ENCODE measurements at places on chromosomes 2 and 18.

DNA sequence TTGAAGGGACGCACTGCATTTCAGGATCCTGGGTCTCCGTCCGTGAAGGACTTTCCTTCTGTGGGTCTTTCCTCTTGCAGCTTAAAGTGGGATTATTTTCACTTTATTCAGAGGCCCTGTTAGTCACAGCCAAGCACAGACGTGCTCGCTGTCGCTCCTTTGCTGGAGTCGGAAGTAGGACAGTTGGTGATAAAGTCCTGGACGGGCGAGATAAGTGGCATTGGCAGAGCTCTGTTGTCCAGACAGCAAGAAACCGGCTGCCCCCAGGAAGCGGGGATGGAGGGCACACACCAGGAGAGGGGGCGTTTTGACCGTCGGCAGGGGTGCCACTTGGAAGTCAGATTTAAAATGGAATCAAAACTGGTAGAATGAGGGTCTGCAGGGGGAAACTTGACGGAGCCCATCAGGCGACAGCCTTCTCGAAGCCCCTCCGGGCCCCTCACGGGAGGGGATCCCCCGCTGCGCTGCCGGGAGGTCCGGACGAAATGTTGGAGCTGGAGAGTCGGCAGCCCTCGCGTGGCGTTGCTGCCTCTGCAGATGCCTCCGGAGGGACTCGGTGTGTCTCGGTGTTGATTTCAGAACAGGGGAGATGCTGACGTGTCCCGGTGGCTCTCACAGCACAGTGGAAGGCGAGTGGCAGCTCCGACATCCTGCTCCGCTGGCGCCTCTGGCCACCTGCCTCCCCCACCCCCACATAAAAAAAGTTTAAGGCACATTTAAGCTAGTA is 124.2 kb downstream of the NFATC1 start:
- peak; percentile 61 for DNase-seq

GRCh38 chr2:46552079-46552478 is 72.7 kb downstream of the TMEM247 start:
- DNase-seq, result no peak

DNA sequence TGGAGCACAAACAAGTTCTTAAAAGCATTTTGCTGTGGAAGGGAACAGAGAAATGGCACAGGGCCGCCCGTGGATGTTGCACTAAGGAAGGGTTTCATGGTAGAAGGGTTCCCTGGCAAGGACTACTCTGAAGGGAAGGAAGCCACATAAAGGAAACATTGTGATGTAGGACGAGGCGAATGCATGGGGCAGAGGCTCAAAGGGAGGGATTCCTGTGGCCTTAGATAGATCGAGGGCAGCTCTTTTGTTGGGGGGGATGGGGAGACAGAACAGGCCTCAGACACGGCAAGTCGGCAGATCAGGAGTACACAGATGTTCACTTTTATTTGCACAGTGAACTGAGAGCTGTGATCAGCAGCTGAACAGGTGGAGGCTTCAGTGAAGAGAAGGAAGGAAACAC is 205.4 kb downstream of the SNTG2 start:
- no peak for DNase-seq

DNA sequence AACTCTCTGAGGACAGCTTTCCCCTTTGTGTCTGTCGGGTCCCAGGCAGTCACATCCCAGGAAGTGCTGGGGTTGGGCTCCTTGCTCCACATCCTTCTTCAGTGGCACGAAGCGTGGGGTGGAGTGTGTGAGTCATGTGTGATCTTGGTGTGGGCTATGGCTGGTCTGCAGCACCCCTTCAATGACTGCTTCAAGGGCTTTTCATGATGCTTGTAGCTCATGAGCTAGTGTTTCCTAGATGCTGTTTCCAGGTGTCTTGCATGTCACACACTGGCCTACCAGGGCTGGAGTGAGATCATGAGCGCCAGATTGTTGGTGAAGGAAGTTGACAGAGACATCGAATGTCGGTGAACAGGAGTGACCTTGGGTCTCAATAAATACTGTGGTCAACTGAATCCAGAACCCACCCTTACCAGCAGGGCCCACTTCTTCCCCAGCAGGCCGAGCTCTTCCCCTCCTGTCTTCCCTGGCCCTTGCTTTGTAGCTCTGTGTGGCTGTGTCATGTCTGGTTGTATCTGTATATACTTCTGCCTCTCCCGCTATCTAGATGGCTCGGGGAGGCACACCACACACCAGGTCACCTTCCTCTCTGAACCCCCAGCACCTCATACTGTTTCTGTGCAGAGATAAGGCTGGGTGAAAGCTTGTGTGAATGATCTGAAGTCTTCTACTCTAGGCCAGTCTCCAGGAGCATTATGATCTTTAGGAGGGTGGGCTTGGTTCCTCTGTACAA is 3.8 kb downstream of the C2orf92 start:
- no peak for DNase-seq

GRCh38 chr2:71791061-71791450 is 337.7 kb downstream of the DYSF start:
- no peak for DNase-seq

GRCh38 chr18:9732031-9732430 is 23.9 kb downstream of the RAB31 start:
- no peak for DNase-seq

- DNase-seq, result no peak
These were observed 302.2 kb downstream of the NDUFA10 start for GRCh38 chr2:239722760-239723470.

DNA sequence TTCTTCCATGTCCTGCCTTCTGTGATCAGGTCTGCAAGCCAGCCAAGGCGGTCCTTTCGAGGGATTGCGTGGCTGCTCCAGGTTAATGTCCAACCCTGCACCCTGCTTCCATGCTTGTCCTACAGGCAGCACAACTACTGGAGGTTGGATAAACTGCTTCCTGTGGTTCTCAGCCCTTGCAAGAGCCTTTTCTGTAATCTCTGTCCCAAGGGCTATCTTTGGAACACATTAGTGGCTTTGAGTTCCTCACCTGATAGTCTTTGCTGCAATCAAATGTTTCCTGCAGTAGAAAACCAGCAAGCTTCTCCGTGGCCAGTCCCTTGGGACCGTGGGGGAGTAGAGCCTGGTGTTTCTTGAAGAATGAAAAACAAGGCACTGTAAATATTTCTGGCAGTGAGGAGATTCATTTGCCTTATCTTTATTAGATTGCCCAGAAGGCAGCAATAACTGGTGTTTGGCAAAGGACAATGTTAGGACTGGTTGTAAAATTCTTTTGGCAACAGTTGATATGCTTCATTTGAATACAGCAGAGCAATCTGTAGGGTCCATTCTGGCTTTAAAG is 214.4 kb downstream of the FHOD3 start:
- DNase-seq, result no peak

DNA sequence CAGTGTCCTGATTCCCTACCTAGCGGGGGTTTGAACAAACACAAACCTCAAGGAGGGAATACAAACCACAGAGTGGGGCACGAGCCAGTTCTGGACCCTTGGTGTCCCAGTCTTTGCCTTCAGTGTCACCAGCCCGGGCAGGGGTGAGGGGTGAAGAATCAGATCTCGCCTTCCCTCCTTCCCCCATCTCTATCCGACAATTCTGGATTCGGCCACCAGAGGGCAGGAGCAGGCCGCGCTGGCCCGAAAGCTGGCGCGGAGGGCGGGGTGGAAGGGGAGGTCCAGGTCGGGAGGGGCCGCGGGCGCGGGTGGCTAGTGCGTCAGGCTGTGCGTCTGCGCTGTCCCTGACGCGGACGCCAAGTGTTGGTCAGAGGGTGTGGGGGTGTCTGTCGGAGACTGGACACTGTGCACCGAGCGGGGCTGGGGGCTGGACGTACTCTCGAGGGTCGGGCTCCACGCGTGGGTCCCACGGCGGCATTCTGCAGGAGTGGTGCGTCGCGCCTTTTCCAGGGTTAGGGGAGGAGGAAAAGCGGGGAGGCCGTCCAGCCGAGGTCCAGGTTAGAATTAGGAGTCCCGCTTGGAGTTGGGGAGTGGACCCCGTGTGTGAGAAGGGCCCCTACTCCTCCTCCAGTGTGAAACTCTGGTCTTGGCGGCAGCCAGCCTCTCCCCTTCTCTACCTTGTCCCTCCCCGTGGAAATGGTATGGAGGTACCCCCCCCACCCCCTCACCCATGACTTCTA is 2.9 kb upstream of the CRYBA2 start:
- DNase-seq, result peak; percentile 60

GRCh38 chr2:54981385-54981784 is 68.9 kb downstream of the RTN4 start:
- DNase-seq, result no peak

GRCh38 chr18:9570255-9570654 is 44.1 kb downstream of the PPP4R1 start:
- no peak for DNase-seq

GRCh38 chr2:54720563-54720962 is 2.9 kb upstream of the EML6 start:
- DNase-seq, result no peak

DNA sequence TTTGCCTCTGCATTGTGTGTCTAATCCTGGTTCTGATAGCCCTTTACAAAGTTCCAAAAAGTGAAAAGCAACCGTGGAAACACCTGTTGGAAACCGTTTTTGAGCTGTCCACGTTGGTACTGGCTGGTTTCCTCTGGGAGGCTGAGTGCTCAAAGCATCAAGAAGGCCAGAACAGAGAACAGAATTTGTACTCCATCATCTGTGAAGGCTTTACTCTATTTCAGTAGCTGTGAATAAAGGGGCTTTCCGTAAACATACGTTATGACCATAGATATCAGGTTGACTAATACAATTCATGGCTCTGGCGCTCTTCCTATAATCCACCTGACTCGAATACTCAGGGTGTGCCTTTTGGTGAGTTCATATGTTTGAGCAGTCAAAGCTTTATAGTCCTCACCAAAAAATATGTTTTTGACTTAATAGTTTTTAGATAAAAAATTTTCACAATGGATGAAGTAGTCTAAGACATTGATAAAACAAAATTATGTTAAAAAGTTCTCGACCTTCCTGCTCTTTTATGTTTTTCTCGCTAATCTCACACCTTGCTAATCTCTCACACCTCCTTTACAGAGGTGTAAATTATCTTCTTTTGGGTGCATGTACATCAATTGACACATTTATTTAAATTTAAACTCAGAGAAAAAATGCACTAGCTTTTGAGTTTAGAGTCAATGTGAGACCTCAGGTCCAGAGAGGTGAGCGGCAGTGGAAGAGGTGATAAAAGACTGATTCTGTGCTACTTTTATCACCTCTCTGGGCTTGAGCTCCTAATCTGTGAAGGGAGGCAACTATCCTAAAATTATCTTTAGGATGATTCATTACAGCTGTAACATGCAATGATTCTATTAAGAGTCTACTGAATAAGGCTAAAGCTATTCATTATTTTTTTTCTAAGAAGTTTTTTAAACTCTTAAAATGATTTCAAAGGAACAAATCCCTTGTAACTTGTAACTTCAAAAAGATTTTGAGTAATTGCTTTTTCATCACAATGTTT is 65.3 kb downstream of the CXCR4 start:
- DNase-seq, result no peak

DNA sequence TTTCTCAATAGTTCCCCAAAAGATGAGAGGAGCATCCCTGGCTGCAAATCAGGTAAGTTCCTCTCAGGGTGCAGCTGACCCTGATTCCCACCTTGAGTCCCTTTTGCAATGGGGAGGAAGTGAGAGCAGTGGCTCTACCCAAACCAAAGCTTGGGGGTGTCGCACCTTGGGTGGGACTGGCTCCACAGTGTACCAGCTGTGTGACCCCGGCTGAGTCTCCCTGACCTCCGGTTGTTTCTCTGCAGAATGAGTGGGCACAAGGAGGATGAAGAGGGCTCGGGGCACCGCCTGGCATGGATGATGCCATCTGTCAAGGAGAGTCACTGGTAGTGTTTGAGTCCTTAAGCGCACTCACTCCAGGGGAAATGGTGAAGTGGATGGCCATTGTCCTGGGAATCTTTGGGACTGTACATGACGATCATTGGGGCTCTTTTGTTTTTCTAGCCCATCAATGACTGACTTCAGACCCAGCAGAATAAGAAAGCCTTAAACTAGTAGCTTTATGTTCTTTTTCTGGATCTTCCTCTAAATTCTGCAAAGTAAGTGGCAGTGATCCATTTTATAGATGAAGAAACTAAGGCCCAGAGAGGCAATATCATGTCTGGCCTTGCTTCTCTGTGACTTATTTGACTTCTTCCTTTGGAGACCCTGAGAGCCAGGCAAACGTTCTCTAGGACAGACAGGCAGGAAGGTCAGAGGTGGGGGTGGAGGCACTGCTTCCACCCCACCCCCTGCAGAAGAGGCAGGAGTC is 106.3 kb upstream of the ST3GAL5 start:
- DNase-seq, result no peak

GRCh38 chr2:231359948-231360347 is 35.6 kb upstream of the B3GNT7 start:
- no peak for DNase-seq

DNA sequence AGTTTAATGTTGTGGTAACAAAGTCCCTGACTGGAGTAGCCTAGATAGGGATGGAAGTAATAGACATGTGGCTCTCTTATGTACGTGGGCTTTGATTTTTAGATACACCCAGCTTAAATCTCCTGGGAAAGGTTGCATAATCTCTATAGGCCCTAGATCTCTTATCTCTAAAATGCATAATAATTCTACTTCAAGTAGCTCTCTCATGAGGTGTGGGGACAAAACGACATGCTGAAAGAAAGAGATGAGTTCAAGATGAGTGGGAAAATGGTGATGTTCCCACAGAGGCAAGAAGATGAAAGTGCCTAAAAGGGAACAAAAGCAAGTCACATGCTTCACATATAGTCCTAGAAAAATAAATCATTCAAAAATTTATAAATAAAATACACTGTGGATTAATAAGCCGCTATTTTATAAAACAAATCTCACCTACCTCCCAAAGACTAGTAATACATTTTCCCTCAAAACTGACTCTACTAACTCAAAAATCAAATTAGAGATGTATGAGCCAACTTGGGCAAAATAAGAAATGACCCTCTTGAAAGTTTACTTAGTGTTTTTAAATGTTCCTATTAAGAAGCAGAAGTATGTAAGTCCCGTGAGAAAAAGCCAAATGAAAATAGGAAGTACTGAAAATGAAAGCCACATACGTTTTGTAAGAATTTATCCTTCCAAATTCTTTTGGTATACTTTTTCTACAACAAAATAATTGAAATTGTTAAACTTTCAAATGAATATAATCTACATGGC is 148.2 kb upstream of the ITGA4 start:
- no peak for DNase-seq

DNA sequence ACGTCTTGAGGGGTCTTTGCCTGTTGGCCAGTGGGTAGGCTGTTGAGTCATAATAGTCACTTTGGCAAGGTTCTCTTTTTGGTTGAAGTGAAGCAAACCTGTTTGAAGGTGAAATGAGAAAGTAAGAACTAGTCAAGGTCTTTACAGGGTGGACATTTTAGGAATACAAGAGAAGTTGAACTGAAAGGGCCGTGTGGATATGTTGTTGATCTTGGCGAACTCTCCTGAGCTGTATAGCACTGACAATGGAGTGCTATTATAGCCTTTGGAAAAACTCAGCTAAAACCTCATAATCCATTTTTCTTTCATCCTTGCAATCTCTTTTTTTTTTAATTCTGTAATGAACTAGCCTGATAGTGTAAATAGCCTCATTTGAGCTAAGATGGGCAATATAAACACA is 248.1 kb downstream of the MEIS1 start:
- DNase-seq, result no peak

DNA sequence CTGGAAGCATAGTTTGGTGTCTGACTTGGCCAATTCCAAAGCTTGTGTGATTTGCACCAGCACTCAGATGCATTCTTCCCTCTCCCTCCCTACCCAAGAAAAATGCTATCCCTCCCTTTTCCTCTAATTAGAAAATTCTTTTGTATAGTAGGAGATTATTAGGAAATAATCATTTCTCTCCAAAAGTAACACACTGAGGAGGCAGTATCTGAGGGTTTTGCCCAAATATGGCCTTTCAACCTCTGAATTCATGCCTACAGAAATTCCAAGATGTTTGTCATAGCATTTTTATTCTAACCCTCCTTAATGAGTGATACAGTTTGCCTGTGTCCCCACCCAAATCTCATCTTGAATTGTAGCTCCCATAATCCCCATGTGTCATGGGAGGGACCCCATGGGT is 5.0 kb upstream of the TMEM18 start:
- DNase-seq, result no peak

All from stimulated activated CD4-positive, alpha-beta T cell treated with anti-CD3 and anti-CD28 coated beads, TNF-alpha, amount 100 ng/mL, for 24 hours (primary cell).